Stimulated activated CD8-positive, alpha-beta memory T cell treated with anti-CD3 and anti-CD28 coated beads, Interleukin-4, amount 100 ng/mL, for 4 hours (primary cell): ENCODE measurements at places on chromosomes 1 and 21.

GRCh38 chr1:46133781-46134350 lies 1.4 kb upstream of the PIK3R3 start:
- DNase-seq = no peak

- no peak for DNase-seq
Observed at GRCh38 chr21:43881283-43881682, 16.3 kb downstream of the AGPAT3 start.

GRCh38 chr1:32336963-32337675 lies 1.1 kb upstream of the MARCKSL1 start:
- no peak for DNase-seq

- no peak for DNase-seq
Observed at GRCh38 chr1:31297277-31298247, 730 bp downstream of the ZCCHC17 start.

GRCh38 chr1:207987164-207987563 lies 76.2 kb upstream of the CD34 start:
- no peak for DNase-seq

GRCh38 chr1:79695138-79695537 lies 688.6 kb upstream of the ADGRL4 start:
- DNase-seq = no peak

- no peak for DNase-seq
Observed at GRCh38 chr1:229203030-229203751, 67.7 kb upstream of the RAB4A start.

DNA sequence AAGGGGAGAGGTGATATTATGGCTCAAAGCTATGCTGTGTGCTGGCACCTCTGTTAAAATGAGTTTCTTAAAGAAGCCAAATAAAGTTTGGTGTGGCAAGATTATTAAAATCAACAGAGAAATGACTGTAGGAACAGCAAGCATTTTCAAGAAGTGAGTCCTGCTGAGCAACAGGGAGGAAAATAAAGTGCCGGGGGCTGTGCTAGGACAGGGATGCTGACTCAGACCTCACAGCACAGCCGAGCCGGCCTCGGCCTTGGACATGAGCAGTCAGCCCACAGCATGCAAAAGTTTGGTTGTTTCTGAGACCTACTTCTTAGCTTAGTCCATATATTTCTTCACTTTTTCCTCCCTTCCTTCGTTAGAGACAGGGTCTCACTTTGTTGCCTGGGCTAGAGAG lies 19.2 kb downstream of the CNIH3 start:
- DNase-seq = no peak

DNA sequence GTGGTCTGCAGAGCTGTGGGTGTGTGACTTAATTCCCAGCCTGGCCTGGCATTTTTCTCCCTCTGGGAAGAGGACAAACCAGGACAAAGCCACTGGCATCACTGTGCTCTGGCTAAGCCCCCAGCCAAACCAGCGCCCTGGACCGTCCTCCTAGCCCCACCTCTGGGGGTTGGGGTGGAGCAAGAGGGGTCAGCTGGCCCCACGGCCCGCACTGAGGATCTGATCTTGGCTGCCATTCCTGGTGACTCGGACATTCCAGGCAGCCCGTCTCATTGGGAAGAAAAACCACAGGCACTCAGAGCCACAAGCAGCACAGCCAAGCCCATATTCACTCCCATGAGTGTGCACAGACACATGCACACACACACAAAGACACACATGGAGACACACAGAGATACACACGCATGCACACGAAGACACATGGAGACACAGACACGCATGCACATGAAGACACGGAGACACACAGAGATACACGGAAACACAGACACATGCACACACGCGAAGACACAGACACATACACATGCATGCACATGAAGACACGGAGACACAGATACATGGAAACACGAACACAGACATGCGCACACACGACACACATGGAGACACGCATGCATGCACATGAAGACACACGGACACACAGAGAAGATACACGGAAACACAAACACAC lies 2.3 kb upstream of the MXRA8 start:
- no peak for DNase-seq

GRCh38 chr1:38929476-38929875 lies 12.2 kb downstream of the RHBDL2 start:
- DNase-seq = no peak

DNA sequence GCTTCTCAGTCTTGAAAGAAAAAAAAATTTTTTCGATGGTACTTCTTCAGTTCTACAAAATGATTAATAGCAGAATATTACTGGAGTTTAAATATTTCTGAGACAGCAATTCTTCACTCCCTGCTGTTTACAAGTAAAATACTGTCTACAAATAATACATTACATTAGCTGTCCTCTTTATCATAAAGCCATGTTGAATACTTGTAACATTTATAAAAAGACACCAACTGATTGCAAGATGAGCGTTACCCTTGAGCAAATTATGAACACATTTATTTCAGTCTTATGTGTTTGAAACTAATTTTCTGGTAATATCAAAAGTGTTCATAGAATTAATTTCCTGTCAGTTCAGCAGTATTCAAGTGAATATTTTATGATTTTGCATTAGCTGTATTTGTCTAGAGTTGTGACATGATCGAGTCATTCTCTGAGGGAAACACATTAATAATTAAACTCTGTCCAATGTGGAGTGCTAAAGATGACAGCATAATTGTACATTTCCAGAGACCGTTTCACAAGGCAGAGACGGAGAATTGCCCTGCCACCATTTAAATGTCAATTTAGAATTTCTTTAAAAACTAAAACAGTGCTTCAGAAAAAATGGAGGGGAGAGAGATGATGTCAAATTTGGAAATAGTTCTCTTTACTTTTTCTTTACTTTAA lies 1359.0 kb upstream of the ADGRL4 start:
- no peak for DNase-seq

DNA sequence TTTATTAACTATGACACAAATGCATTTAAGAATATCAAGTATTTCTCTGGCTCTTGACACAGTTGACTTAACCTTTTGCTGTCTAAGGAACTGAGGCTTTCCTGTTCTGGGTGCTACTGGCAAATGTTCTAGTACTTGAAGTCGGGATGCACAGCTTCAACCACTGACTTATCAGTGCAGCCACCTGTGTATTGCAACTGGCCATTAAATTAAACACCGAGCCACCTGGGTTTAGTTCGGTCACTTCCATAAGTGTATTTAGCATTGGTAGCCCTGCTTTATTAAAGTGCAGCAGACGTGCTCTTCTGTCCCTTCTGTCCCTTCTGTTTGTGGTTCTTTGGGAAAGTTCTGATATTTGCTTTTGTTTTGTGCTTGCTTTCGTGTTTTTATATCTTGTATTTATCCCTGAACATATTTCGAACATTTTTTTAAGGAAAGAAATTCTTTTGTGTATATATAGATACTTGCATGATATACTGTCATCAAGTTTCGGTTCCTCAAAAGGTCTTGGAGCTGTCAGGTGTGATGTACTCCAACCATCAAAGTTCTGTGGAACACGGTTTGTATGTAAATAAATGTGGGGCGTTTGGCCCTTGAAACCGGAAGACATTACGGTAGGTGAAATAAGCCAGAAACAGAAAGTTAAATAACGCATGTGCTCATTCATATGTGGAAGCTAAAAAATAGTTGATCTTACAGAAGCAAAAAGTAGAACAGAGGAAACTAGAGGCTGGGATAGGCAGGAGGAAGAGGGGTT lies 297.9 kb upstream of the GREM2 start:
- no peak for DNase-seq
